ENCODE measurements at places on chromosomes 2 and 18.
A peak's percentile ranks its signal among the peaks of the same experiment; 100 is the strongest.

DNA sequence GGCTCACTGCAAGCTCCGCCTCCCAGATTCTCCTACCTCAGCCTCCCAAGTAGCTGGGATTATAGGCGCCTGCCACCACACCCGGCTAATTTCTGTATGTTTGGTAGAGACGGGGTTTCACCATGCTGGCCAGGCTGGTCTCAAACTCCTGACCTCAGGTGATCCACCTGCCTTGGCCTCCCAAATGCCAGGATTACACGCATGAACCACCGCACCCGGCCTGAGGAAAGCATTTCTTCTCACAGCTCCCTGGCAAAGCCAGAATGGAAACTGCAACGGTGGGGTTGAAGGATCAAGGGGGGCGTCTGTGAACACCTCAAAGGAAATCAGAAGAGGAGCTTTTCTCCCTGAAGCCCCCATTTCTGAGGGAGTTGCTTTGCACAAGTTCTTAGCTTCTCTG, 11.2 kb upstream of the TEX51 start:
- no peak for DNase-seq

DNA sequence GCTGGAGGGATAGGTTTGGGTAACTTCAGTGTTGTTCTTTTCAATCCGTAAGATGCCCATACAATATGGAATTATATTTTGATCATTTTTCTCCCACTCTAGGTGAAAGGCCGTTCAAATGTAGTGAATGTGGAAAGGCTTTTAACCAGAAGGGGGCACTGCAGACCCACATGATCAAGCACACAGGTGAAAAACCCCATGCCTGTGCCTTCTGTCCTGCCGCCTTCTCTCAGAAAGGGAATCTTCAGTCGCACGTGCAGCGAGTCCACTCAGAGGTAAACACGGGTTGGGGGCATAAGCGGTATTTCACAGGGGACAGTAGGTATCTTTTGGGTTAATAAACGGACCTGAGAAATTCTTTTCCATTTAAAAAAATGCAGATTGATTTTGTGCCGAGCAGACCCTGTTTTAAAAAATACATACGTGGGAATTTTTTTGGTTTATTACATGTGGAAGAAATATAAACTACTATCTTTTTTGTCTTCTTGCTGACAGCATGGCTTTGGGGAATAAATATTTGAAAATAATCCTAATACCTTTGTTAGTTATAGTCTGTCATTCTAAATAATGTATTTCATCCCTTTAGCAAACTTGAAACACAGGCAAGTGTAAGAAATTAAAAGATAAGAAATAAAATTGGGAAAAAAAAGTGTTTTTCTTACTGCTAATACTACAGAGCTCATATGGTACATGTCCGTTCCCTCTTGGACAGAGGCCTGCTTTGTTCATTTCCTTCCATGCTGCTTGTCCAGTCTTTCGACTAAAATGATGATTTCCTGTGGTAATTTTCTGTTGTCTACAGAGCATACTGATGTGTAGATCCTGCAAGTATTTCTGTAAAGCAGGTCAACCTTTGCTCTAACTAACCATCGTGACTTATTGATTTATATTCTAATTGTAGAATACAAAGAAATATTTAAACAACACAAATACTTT, 53.3 kb downstream of the ZNF236 start:
- no peak for DNase-seq

DNA sequence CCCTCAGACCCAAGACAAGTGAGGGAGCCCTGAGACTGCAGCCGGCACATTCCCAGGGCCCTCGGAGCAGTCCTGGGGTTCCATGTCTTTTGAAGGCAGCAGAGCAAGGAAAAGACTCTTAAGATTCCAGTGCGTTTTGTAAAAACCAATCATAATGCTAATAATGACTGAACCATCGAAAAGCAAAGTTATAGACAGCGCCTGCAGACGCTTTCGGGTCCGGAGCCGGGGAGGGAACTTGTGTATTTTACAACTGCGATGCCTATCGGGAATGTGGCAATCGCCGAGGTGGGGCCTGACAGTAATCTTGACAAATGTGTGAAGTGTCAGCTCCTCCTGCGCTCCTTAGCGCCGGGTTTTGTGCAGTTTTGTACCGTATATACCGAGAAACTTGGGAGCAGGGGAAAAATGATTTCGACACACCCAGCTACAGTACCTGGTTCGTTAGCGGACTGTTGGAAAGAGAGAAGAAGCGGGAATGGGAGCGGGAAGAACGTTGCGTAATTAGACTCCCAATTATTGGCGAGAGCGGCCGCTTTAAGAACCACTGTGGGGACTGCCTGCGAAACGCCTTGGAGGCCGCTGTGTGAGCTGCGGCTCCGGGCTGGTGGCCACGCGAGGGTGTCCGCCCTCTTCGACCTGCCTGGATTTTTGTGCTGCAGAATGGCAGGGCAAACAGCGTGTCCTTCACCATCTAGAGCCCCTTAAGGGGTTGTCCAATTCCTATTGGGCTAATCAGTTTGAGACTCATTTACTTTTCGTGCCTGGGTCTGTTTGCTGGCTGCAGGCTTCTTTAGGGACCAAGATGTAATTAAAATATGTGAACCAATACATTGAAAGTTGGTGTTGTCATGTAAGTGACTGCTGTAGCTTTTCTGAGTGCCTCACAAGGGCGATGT, 2.4 kb downstream of the EPAS1 start:
- no peak for DNase-seq

GRCh38 chr2:145760781-145761649, 1241.1 kb upstream of the ZEB2 start:
- DNase-seq: no peak

DNA sequence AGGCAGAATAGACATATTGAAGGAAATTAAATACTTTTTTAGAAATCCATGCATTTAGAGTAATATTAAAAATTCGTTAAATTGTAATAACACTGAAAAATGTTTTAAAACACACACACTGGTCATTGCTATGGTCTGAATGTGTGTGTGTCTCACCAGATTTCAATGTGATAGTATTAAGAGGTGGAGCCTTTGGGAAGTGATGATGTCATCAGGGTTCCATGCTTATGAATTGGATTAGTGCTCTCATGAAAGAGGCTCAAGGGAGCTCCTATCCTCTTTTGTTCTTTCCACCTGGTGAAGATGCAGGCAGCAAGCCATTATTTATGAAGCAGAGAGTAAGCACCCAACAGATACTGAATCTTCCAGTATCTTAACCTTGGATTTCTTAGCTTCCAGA, 441.8 kb downstream of the CDH2 start:
- DNase-seq: no peak

- no peak for DNase-seq
Measured at GRCh38 chr2:113179446-113180045, 5.8 kb downstream of the PSD4 start.

- DNase-seq: no peak
Measured at GRCh38 chr2:120177973-120178372, 45.2 kb downstream of the TMEM185B start.

GRCh38 chr18:28594034-28594433, 417.1 kb upstream of the CDH2 start:
- DNase-seq: no peak

GRCh38 chr2:29325544-29325943, 210.3 kb downstream of the CLIP4 start:
- no peak for DNase-seq

DNA sequence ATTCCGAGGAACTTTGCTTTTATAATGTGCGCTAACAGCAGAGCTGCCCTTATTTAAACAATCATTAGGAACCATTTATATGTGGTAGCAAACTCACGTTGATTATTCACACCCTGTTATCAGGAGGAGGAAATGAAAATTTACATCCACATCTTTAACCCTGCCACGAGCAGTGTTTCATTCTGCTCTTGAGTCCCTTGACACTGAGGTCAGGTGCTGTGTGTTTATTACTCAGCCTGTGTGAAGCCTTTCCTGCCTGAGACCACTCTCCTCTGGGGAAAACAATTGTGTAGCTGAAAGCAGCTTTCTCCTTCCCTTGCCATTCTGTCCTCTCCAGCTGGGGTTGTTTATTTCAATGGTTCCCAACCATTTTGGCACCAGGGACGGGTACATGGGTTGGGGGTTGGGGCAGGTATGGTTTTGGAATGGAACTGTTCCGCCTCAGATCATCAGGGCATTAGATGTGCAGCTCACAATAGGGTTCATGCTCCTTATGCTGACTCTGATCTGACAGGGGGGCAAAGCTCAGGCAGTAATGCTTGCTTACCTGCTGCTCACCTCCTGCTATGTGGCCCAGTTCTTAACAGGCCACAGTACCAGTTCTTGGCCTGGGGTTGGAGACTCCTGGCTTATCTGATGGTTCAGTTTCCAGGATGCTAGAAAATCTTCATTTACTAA, 651.1 kb downstream of the TDRD15 start:
- DNase-seq: no peak

- DNase-seq: no peak
Measured at GRCh38 chr2:136020831-136021230, 35.4 kb upstream of the DARS1 start.

DNA sequence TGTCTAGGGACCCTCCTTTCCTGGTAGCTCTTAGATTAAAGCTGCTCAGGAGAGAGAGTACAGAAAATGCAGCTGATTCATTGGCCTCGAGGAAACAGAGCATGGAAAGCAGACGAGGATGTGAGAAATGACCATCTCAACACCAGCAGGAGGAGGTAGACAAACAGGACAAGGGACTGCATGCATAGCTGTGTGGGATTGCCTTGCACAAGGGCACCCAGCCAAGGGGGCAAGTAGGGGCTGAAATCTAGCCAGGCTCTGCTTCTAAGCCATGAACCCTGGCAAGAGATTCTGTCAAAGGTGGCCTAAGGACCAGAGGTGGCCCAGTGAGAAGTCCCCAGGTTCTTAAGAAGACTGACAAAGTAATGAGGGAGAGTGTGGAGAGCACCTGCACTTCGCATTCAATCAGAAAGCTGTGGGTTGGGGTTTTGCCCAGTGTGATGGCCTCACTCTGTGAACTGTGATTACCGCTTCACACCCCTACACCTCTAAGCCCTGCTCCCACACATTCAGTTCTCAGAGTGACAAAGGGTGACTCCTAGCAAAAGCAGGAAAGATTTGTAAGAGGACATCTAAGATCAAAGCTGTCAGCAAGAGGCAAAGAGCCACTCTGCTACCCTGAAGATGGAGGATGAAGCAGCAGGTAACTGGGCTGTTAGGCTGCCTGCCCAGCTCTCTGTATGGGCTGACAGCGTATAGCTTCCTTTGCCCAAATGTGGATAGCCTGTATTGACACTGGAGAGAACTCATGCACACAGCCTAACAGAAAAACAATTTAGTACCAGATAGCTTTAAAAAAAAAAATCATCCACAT, 151.3 kb upstream of the PELI1 start:
- no peak for DNase-seq

GRCh38 chr18:30712383-30712782, 330.2 kb downstream of the DSC3 start:
- DNase-seq: no peak

DNA sequence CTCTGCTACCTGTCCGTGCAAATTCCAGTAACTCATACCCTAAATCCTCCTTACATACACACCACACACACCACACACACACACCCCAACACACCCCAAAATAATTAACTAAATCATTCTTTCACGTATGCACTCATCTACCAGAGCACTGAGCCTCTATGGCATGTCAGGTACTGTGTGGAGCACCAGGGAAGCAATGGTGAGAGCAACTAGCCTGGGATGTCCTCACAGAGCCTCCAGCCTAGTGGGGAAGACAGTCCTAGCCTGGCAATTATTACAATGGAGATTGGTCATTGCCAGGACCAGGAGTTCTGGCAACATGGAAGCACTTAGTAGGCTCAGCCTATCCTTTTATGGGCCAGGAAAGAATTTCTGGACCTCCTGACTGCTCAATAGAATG, 72.7 kb upstream of the LCLAT1 start:
- DNase-seq: no peak

GRCh38 chr2:235095569-235095968, 143.8 kb downstream of the SH3BP4 start:
- DNase-seq: no peak

GRCh38 chr2:73827018-73827417, 1.7 kb upstream of the STAMBP start:
- DNase-seq: no peak

GRCh38 chr18:63949068-63949737, at the start of gene HMSD:
Gene HMSD (plus strand): TSS chr18:63949301. CDS start chr18:63953456, 4,155 bp downstream.
- DNase-seq: no peak

GRCh38 chr2:201866643-201867473, 60.5 kb downstream of the CDK15 start:
- no peak for DNase-seq

GRCh38 chr2:62195421-62196277, at the start of gene B3GNT2:
Gene B3GNT2 (plus strand): TSS chr2:62196115. CDS start chr2:62222221, 26,106 bp downstream.
- DNase-seq: peak; percentile 67

GRCh38 chr2:233501198-233502076, 65.1 kb downstream of the USP40 start:
- DNase-seq: no peak

GRCh38 chr2:201507725-201508124, 56.2 kb downstream of the STRADB start:
- no peak for DNase-seq

DNA sequence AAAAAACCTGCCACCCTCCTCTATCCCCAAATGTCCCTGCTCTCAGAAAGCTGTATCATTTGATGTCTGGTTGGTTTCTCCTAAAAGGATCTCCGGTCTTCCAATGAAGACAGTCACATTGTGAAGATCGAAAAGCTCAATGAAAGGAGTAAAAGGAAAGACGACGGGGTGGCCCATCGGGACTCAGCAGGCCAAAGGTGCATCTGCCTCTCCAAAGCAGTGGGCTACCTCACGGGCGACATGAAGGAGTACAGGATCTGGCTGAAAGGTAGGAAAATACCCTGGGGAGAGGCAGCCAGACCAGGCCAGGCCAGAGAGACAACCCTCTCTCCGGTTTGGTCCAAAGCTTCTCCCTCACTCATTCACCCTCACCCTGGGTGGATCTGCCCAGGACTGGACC, 10.3 kb downstream of the SLC14A2 start:
- DNase-seq: no peak

DNA sequence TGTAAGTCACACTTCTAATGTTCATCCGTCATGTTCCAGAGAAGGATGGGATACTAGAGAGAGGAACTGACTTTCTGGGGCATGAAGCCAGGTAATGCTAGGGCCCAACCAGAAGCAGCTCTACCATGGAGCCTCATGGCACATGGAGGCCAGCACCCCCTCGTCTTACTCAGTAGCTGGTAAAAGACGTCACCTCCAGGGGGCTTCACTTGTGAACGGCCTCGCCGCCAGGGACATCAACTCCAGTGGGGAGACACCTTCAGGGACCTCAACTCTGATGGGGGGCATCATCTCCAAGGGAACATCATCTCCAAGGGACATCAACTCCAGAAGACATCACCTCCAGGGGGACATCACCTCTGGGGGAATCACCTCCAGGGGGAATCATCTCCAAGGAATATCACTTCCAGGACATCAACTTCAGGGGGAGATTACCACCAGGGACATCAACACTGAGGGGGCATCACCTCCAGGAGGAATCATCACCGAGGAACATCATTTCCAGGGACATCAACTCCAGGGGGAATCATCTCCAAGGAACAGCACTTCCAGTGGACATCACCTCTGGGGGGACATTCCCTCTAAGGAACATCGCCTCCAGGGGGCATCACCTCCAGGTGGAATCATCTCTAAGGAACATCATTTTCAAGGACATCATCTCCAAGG, 168.4 kb downstream of the NDUFA10 start:
- DNase-seq: no peak

DNA sequence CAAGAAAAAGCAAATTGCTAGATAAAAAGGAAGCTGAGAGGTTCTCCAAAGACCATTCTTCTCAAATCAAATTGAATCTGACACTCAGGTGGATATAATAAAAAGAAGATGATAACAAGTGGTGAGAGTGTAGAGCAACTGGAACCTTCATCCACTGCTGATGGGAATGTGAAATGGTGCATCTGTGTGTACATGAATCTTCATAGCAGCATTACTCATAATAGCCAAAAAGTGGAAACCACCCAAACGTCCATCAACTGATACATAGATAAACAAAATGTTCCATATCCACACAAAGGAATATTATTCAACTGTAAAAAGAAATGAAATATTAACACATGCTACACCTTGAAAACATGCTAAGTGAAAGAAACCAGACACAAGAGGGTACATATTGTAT, 357.2 kb upstream of the EPHA4 start:
- no peak for DNase-seq

Measured in activated CD4-positive, CD25-positive, alpha-beta regulatory T cell treated with anti-CD3 and anti-CD28 coated beads, Interleukin-2, amount 50 U/mL, for 16 hours (primary cell).